Activated CD4-positive, alpha-beta T cell treated with anti-CD3 and anti-CD28 coated beads, Interleukin-2, amount 50 U/mL, for 1 hour (primary cell): ENCODE measurements at places on chromosomes 2 and 18.

DNA sequence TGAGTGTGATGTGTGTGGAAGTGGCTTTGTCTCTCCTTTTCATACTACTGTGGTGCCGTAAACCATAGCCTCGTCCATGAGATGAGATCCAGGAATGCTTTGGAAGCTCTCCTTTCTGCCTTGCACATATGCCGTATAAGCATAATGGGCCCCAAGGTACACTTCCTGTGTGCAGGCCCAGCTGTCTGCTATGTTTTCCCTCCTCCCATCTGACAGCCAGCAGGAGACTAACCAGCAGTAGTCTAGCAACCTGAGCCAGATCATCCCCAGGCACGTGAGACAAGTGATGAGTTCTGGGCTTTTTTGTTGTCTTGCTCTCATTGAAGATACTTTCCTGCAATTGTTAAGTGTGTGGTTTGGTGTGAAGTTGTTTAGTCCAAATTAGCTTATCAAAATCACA is 555.5 kb upstream of the LRRTM4 start:
- no peak for DNase-seq

DNA sequence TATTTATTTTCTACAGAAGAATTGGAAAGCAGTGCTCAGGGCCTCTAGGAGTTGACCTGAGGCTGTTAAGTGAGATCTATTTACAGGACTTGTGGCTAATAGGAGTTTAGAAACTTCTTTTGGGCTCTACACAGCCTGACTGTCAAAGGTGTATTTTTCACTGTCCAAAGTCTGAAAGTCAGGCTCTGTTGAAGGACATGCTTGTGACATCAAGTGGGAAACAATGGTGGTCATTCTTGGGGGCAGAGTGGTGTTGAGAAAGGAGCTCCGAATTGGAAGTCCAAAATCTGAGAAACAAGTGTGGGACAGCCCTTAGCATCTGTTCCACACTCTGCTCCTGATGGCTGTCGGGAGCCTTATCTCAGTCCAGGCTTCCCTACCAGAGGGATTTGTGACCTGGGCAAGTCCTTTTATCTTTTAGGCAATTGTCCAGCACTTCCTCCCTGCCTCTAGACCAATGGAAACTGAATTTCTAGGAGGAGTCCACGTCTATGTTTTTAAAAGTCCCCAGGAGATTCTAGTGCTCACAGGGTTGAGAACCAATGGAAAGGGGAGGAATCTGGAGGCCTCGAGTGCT is 76.4 kb downstream of the LIPG start:
- DNase-seq: no peak

DNA sequence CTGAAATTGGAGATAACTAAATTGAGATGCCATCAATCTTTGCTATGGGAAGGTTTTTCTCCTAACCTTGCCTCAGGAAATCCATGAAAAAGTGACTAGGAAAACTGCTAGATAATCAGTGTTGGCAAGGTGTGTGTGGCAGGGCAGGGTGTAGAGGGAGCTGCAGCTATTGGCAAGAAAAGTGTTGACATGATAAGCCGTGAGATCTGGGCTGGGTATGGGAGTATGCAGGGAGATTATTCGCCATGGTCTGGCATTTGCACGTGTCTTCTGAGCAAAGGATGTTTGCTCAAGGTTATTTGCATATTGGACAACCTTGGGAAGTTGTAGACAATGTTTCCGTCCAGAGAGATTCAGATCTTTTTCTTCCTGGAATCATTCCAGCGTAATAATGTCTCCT is 74.7 kb downstream of the SERPINB8 start:
- DNase-seq: no peak

DNA sequence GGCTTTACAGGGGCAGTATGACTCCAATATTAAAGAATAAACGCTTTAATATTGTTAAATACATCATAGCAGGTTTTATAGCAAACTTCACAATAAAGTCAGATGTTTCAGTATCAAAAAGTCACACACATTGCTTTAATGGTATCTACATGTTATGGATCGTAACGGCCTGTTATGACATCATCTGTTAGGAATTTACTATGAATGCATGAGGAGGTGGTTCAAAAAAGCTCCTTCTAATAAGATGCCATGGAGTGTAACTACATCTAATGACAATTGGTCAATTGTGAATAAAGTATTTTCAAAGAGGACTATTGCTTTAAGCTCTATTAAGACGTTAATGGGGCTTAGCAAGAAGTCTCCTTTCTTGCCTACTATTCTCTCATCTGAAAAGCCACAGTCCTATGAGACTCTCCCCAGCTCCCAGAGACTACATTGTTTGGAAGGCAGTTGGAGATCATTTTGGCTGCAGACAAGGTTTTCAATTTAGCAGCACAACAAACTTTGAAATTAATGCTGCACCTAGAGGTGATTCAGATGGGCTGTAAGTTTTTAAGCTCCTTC is 300.7 kb upstream of the MEIS1 start:
- no peak for DNase-seq

GRCh38 chr2:221518201-221518934 is 53.7 kb downstream of the EPHA4 start:
- peak; percentile 26 for DNase-seq

DNA sequence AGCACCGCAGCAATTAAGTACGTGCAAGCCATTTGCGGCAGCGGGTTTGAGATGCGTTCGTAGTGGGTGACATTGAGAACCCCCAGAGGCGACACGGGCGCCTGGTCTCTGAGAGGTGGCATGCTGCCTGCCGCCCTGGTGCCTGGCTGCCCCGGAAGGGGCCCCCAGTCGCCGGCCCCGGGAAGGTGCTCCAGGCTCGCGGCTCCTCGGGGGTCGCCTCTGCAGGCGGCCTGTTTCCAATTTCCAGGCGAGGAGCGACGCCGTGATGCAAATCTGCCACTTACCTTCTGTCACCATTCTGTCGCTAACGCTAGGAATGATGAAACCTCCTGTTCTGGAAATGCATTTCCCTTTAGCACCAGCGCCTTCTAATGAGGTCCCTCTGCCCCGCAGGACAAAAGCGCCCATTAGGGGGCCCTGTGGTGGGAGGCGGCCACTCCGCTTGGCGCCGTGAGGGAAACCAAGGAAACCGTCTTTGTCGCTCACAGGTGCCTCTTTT is 13.0 kb downstream of the KIF5C start:
- DNase-seq: no peak

- DNase-seq: no peak
These were observed 132.8 kb upstream of the SERTAD2 start for GRCh38 chr2:64786343-64787018.

GRCh38 chr2:232200195-232200594 is 178.4 kb upstream of the ALPP start:
- DNase-seq: no peak

GRCh38 chr2:95359031-95359430 is 43.5 kb upstream of the FAHD2A start:
- no peak for DNase-seq

DNA sequence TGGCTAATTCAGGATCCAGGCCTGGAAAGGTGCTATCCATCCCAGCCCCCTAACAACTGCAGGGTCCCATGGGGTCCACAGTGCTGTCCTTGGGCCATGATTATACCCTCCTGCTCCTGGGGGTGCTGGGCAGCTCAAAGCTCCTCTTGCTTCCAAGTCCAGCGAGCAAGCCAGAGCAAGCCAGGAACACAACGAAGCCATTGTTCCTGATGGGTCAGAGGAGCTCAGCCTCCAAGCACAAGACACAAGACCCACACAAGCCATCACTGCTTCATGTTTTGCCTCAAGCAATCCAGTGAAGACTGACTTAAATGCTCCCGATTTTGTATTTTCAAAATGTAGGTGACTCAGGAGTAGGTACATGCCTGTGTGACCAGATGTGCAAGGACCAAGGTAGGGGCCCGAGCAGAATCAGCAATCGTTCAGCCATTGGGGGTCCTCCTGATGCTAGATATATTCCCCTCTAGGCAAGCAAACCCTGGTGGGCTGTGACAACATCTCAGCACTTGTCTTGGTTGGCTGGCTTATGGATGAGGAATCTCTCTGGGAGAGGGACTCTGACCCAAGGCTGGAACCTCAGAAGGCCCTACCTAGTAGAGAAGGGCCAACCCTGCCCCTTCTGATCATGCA is 90.8 kb downstream of the EPAS1 start:
- DNase-seq: no peak

- no peak for DNase-seq
These were observed 143.2 kb upstream of the SETBP1 start for GRCh38 chr18:44537526-44537925.

- no peak for DNase-seq
These were observed 71.9 kb upstream of the GALNT5 start for GRCh38 chr2:157185476-157186227.

- DNase-seq: peak; percentile 18
These were observed at the start of gene RNF152 for GRCh38 chr18:61892683-61893308. Gene RNF152 (minus strand): TSS chr18:61893007. CDS start chr18:61816463, 76,544 bp downstream.

GRCh38 chr2:101818531-101819451 is 121.3 kb downstream of the MAP4K4 start:
- no peak for DNase-seq

- no peak for DNase-seq
These were observed 1071.2 kb upstream of the GYPC start for GRCh38 chr2:125584732-125585131.

DNA sequence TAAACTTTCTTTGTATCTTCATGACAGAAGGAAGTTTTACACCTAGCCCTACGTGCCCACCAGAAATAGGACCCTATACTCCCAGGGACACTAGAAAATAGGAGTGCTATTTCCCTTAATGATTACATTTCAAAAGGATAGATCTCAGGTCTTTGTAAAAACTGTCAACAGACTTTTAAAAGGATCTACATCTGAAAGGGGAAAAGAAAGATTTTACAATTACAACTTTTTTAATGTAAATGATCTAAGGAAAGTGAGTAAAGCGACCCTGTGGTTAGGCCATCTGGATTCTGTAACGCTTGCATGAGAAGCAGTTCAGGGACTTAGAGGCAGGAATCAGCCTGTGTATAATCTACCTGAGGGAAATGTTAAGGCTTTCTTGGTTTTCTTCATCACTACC is 431.8 kb upstream of the MC4R start:
- no peak for DNase-seq

DNA sequence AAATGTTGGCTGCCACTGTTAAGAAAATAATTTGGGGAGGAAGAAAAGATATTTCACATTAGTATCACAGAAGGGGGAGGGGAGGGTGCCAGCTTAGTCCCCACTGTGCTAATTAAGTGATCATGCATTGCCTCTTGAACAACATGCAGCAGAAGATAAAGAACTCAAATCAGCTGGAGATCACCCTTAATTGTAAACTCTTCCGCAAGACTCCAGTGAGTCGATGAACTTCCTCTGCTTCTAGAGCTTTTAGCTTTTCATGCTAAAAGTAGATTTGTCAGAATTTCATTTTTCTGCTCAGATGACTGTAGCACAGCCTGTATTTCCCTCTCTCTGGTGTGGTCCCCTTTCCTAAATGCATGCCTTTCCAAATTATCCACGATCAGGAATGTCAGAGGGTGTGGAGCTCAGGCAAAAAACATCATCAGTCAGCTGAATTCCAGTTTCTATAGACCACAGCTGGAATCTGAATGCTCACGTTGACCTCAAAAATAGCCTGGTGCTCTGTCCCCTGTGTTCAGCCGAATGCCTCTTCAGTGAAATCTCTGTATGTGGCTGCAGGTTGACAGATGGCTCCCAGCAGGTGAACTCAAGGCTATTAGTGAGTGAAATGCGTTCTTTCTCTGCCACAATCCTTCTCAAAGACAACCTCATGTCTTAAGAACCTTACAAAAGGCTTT is 156.8 kb upstream of the UNC80 start:
- no peak for DNase-seq

DNA sequence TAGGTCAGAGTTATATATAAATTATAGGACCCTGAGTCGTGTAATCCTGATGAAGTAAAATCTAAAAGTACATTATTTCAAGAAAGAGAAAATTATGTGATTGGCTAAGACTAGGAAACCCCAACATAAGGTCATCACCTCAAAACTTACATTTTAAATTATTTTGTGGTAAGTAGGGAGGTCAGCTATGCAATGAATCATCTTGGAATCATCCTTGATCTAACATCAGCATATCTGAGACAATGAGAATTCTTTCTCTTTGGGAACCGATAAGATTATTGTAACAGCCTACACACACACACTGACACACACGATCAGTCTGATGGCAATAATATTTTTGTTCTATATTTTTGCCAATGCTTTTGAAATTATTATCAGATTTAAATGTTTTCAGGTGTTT is 904.8 kb upstream of the CHAC2 start:
- no peak for DNase-seq

DNA sequence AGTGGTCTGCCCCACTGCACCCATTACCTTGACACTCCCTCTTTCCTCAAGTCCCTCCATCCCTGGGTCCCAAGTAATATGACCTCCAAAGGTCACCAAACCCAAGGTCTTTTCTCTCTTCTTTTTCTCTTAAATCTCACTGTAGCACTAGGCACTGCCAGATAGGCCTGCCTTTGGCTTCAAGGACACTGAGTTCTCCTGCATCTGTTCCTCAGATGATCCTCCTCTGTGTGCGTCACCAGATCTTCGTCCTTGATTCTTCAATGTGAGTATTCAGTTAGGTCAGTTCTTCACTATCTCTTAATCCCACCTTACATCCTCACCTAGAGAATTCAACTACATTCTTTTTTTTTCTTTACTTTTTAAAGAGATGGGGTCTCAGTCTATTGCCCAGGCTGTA is 249.2 kb downstream of the NBAS start:
- no peak for DNase-seq
